ENCODE measurements at places on chromosomes 6 and 20. TPM values are rescaled to one million over a fixed set of nuclear protein-coding genes. Genes with fewer than 3 reads are reported as not detected.

The PPP1R3G gene
- 0.05 TPM for total RNA-seq

GRCh38 chr6:35258336-35258735, 1.2 kb upstream of the ZNF76 start:
- DNase-seq = no peak

GRCh38 chr6:113696960-113697359, 160.2 kb upstream of the MARCKS start:
- no peak for DNase-seq

The TSPO2 gene
- not detected for total RNA-seq

GRCh38 chr20:51660672-51661608, 107.2 kb downstream of the ATP9A start:
- DNase-seq = no peak

The ZNF334 gene
- total RNA-seq = 1.1 TPM

- DNase-seq = no peak
Measured at GRCh38 chr6:25487012-25487411, 165.0 kb upstream of the SCGN start.

DNA sequence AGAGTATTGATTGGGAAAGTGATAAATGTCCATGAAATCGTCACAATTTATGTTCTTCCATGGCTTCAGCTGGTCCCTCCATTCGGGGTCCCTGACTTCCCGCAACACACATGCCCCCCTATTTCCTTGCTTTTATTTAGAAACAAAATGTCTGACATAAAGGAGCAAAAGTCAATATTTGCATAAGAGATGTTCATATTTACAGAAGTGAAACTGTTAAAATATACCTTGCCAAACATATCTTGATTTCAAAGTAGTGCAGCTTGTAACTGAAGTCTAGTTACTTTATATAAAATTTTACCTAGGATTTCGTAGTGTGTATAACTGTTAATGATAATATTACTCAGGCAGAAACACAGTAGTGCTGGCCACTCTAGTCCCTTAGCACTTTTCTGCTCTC, 548.9 kb upstream of the ADGRB3 start:
- no peak for DNase-seq

GRCh38 chr20:32168184-32168910, 39.2 kb downstream of the PLAGL2 start:
- DNase-seq = no peak

GRCh38 chr6:89782222-89782621, 37.4 kb downstream of the MDN1 start:
- no peak for DNase-seq

The OPRM1 gene
- total RNA-seq = not detected

- DNase-seq = no peak
Measured at GRCh38 chr20:32287231-32287638, 9.8 kb downstream of the KIF3B start.

Data from activated CD8-positive, alpha-beta T cell treated with anti-CD3 and anti-CD28 coated beads, Interleukin-2, amount 10 ng/mL, durations not matched to agents 7 days and 5 days (primary cell).